ENCODE measurements at places on chromosomes 3 and 15.
A peak's percentile ranks its signal among the peaks of the same experiment; 100 is the strongest.

DNA sequence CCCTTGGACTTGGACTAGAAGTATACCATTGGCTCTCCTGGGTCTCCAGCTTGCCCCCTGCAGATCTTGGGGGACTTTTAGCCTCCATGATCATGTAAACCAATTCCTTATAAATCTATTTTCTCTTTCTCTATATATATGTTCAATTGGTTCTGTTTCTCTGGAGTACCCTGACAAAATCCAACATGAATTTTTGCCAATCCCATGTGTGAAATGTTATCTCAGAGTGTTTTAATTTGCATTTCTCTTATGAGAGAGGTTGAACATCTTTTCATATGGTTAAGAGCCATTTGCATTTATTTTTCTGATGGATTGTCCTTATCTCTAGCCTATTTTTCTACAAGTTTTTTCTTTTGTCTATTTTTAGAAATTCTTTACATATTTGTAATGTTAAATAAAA, 131.7 kb upstream of the NEO1 start:
- ATAC-seq, result no peak

GRCh38 chr3:39134305-39134704, 19.1 kb downstream of the CSRNP1 start:
- no peak for ATAC-seq

DNA sequence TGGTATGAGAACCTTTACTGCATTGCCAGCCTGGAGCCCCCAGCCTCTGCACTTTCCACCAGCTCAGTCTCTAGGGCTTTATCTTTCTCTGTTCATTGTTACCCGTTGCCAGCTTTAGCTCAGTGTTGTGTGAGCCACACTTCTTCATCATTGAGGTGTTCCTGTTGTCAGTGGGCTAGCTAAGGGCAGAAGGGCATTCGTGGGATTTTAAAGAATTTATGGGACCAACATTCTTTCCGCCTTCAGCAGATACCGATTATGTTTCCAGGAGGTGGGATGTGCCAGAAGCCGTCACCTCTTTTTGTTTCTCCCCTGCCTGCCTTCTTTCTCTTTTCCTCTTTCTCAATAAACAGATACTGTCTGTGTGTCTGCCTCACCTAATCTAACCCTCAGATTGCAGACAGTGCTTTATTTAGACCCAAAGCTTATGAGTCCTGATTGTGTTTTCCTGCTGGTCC, 64.5 kb downstream of the PGPEP1L start:
- peak; percentile 39 for ATAC-seq

- ATAC-seq, result no peak
These were observed 49.3 kb upstream of the KCNAB1 start for GRCh38 chr3:156071031-156071430.
